ENCODE measurements at places on chromosomes 4 and X.

- DNase-seq, result peak; percentile 55
These were observed 5.8 kb downstream of the NKX6-1 start for GRCh38 chr4:84493092-84493850.

DNA sequence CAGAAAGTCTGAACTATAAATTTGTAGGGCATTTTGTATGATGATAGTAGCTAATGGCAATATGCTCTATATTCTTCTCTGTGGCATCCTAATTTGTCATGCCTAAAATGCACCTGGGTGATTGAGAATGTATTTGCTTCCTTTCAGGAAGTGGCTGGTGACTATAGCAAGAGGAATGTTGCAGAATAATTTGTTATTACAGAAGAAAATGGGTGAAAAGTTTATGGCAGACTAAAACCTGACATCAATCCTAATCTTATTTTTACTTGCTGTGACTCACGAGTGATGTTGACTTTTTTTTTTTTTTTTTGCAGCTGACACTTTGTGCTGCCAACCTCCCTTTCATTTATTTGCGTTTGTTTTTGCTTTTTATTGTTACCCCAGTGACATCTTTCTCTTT is 141.1 kb downstream of the MSL3 start:
- DNase-seq, result peak; percentile 6

DNA sequence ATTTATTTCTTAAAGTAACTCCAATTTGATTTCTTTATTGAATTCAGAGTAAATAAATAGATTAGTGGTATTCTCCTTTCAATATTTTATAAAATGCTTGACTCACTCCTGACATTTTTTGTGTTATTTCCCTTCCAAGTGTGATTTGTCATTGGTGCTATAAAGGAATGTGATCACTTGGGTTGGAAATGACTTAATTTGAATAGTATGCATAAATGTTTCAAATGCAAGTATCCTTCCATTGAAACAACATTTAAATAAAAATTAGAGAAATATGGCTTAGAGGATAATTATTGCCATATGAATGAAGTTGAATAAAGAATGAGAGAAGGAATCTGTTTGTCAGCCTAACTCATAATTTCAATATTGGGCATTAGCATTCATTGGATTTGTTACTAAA is 182.7 kb downstream of the PABPC4L start:
- DNase-seq, result no peak

DNA sequence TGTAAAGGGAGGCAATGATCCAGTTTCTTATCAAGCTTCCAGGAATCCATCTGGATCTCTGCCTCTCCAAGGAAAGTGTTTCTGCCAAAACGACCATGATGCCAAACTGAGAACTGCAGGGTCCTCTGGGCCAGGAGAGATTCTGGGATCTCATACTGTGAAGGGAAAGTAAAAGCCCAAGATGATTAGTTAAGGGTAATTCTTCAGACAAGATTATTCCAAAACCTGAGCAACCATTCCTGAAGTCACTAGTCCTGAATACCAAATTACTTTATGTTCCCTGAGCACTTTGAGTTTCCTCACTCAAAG is 42.0 kb downstream of the SRPX2 start:
- DNase-seq, result no peak

GRCh38 chrX:49041744-49042580 is 1.2 kb downstream of the TFE3 start:
- peak; percentile 68 for DNase-seq

DNA sequence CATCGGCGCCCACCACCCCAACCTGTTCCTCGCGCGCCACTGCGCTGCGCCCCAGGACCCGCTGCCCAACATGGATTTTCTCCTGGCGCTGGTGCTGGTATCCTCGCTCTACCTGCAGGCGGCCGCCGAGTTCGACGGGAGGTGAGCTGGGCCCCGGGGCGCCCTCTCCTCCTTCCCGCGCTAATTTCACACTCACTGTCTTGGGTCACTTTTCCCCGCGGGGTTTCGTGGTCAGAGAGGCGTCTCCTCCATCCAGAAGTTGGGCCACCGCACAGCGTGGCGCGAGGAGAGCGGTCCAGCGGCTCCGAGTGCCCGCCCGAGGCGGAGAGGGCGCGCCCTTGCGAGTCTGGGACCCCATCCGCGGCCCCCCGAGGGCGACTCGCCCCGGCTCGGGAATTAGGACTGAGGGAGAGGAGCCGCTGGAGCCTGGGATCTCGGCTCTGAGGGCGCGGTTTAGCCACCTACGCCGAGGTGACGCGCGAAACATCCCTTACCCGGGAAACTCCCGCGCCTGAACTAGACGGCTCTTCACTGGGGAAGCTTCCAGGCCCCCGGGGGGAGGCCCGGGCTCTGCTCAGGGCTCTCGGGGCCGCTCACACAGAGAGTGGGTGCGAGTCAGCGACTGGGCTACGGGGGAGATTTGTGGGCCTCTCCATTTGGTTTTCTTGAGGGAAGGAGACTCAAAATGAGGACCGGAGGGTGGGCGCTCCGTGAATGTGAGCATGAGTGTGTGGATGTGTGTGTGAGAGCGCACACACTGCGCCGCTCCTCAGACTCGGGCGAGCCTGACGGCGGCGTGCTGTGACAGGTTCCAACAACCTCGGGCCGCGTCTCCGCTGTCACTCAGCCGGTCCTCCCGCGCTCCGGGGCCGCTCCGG is 551 bp downstream of the NPNT start:
- DNase-seq, result peak; percentile 46

DNA sequence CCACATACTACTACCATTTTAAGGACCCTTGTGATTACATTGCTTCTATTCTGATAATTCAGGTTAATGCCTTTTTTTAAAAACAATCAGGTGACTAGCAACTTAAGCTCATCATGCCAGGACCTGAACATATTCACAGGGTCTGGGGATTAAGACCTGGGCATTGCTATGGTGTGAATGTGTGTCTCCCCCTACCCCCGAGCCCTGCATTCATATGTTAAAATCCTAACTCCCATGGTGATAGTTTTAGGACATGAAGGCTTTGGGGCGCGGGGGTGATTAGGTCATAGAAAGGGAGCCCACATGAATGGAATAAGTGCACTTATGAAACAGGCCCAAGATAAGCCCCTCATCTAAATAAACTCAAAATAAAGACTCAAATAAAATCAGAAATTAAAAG is 734.4 kb upstream of the PABPC4L start:
- DNase-seq, result no peak

DNA sequence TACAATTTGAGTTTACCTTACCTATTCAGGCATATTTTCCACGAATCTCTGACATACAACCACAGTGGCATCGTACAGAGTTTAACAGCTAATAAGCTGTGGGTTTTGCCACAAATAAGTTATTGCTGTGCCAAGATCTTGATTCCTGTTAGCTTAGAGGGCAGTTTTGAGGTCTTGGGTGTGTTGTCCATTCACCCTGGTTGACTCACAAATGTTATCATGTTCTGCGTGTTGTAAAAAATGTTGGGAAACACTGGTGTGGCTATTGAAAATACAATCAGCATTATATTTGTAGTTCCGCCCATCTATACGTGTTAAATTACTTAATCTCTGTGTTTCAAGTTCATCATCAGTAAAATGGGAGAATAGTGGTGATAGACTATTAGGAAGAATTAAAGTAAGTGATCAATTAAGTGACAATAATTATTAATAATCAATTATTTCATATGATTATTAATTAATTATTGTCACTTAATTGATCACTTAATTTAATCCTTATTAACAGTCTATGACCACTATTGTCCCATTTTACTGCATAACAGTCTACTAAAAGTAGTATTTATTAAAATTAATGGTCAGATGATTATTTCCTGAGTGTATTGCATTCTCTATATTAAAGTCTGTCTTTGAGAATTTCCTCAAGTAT is 96.3 kb downstream of the TMA16 start:
- DNase-seq, result no peak

DNA sequence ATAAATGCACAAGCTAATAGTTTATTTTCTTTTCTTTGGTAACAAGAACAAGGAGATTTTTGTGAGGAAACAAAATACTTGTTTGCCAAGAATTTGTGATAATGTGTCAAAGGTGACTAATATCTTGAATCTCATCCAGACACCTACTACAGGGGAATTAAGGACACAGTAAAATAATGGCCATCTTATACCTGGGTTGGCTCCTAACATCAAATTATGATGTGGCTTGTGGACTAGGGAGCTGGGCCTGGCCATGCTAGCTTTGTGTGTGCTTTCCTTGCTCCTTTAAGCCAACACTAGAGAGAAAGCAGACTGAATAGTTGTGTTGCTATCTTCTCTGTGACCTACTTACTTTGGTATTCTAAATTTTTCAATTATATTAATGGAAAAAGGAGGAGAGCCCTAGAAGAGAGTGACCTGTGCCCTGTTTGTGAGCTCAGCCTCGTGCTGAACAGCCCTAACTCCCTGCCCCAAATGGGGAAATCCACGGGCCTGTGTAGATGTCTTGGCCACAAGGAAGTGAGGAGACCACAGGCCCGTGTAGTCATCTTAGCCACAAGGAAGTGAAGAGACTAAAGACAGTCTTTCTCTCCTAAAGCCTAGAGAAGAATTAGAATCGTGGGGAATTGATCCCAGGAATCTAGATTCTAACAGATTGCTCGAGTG is 23.3 kb downstream of the ARHGAP24 start:
- DNase-seq, result peak; percentile 84

GRCh38 chr4:109037026-109037425 is 265.4 kb downstream of the COL25A1 start:
- no peak for DNase-seq

DNA sequence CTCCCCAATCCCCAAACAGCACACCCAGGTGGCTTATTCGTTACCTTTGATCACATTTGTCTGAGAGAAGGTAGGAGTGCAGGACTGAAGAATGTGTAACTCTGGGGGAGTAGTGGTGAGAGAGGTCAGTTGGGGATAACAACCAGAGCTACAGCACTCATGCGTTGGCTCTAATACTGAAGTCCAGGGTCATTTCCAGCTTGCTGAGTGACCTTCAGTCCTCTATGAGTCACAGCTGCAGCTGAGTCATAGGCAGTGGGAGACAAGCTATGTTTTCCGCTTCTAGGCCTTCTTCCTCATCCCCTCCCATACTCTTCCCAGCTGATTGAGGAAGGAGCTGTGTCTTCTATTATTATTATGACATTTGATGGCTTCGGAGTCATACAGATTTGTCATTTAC is 31.6 kb upstream of the CT47C1 start:
- peak; percentile 89 for DNase-seq

- DNase-seq, result peak; percentile 41
These were observed 10.1 kb downstream of the PAPSS1 start for GRCh38 chr4:107709916-107710315.

DNA sequence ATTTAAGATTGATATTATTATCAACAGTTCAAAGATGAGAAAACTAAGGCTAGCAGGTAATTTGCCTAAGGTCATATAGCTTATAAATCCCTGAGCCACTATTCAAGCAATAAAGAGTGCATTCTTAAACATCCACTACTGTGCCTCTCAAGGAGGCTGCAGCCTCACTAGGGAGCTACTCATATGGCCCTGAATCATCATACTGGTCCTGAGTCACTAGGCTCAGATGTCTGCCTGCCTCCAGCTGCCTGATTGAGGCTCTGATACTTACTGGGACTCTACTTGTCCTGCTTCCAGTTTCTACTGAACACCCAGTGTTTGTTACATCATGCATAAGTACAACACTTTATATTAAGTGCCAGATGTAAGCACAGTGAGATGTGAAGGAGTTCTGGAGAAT is 110.7 kb downstream of the AASDH start:
- no peak for DNase-seq

GRCh38 chrX:11792461-11793421 is 34.7 kb downstream of the MSL3 start:
- no peak for DNase-seq

DNA sequence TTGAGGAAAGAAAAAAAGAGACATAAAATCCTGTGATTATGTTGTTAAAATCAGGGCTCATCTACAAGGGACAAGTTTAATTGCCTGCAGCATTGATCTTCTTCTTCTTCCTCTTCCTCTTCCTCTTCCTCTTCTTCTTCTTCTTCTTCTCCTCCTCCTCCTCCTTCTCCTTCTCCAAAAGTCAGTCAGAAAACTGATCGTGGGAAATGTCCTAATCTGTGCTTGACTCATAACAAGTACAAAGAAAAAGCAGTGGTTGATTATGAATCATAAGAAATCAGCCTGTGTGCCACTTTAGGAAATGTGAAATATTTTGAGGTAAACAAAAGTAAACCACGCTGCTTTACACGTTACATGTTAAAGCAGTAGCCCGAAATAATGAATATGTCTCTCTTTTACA is 2.7 kb upstream of the ATP10D start:
- DNase-seq, result peak; percentile 63

DNA sequence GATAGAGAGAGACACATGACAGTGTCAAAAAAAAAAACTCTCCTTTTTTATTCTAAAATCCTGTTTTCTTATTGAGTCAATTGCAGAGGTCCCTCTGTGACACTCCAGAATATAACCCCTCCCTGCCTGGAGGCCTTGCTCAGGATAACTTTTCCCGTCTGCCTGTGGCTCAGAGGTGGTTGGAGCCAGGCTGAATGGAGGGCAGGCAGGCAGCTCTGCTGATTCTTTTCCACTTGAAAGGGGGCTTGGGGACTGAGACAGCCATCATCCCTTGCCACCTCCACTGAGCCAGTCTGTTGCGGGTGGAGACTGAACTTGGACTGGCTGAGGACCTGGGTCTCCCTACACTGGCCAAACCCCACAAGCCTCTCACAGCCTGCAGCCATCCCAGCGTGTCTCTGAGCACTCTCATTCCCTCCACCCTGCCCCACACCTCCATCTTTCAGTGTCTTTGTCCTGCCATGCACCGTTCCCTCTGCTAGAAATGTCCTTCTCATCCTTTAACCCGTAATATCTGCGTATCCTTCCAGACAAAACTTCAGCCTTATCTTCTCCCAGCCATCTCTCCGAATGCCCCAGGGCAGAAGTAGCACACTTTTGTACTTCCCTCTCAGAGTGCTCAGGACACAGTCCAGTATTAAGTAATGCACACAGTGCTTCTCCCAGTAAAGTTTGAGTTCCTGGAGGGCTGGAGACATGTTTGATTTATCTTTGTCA is 139.9 kb downstream of the CHIC2 start:
- no peak for DNase-seq

DNA sequence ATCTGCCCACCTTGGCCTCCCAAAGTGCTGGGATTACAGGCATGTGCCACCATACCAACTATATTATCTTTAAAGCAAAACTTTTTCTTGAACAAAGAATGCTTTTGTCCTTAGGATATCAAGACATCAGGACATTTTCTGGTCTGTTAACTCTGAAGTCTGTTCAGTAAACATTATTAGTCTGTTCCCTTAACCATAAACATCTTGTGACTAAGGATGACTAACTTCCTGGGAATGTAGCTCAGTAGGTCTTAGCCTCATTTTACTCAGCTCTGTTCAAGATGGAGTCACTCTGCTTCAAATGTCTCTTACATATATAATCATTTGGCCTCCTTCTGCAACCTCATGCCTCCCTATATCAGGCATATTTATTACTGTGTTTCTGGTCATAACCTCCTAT is 122.9 kb downstream of the UBE2NL start:
- peak; percentile 78 for DNase-seq

GRCh38 chr4:6465955-6466354 is 6.5 kb downstream of the PPP2R2C start:
- DNase-seq, result no peak
